ENCODE measurements at places on chromosomes 5 and 9.

- DNase-seq, result no peak
Measured at GRCh38 chr5:173392-174290, 17.7 kb upstream of the LRRC14B start.

DNA sequence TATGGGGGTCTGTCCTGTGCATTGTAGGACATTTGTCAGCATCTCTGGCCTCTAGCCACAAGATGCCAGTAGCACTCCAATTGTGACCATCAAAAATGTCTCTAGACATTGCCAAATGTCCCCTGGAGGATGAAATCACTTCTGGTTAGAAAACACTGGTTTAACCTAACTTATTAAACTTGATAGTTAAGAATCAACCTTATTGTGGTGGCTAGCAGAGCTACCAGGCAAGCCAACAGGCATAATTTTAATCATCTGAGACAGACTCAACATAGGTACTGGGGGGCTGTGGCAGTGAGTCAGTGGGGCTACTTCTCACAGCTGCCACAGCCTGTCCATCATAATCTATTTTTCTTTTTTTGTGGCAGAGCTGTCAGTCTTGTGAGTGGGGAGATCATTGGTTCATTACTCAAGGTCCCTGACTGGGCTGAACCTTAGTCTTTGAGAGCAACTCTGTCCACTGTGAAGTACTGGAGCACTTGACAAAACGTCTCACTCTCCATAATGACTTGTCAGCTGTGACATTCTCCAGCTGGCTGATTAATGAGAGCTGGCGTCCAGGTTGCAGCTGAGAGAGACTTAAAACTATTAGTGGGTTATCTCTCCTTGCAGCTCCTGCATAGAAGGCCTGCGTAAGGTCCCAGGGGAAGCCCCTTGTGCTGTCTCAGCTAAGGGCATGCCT is 107.9 kb downstream of the DCP2 start:
- no peak for DNase-seq

GRCh38 chr5:956941-957747 is 51.5 kb upstream of the NKD2 start:
- no peak for DNase-seq

DNA sequence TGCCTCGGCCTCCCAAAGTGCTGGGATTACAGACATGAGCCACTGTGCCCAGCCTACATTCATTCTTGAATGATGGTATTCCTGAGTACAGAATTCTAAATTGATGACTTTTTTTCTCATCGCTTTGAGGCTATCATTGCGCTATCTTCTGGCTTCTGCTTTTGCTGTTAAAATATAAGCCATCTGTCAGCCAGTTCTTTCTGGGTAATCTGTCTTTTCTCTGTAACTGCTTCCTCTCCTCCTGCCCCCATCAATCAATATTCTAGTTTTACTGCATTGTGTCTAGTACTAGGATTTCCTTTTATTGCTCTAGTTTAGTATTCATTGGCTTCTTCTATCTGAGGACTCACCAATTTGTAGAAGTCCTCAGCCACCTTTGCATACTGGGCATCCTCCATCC is 89.0 kb downstream of the PLPP1 start:
- no peak for DNase-seq

- no peak for DNase-seq
Measured at GRCh38 chr9:4792054-4792571, 631 bp upstream of the RCL1 start.

DNA sequence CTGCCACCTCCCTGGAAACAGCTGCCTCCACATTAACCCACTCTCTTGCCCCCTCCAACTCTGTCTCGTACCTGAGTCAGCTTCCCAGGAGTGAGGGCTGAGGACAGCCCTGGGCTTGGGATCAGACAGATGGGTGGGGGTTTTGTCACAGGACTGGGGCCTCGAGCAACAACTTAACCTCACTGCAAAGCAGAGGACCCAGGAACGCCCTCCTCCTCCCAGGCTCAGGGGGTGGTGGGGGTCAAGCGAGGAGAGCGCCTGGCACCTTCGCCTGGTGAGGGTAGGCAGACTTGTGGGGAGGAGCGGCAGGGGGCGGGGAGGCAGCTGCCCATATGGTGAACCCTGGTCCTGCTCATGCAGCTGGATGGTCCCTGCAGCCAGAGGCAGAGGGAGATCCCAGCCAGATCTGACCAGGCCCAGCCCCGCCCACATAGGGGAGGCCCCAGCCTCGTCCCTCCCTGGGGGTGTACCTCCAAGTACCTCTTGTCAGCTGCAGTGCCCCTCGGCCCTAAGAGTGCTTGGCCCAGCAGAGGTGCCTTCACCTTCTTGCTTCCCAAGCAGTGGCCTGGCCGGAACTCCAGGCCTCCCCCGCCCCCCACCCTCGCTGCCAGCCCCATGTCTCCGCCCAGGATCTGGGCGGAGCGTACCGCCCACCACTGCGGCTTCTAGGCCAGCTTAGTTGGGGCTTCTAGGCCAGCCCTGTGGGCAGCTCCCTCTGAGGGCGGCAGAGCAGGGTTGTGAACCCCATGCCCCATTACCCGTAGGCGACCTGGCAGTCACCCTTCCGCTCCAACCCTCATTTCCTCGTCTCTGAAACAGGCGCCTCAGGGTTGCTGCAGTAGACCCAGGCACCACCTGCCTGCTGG is at the start of gene SARDH:
TSS of gene SARDH (minus strand) at position 579 of the 866 bp plus-strand sequence. CDS start 4,179 bp downstream, outside the sequence.
- DNase-seq, result peak; percentile 19

- no peak for DNase-seq
Measured at GRCh38 chr9:8156346-8156745, 356.8 kb upstream of the DMAC1 start.

- DNase-seq, result no peak
Measured at GRCh38 chr9:136750526-136750925, 2.2 kb upstream of the LCN6 start.

- no peak for DNase-seq
Measured at GRCh38 chr5:126732716-126733115, 44.2 kb upstream of the LMNB1 start.

DNA sequence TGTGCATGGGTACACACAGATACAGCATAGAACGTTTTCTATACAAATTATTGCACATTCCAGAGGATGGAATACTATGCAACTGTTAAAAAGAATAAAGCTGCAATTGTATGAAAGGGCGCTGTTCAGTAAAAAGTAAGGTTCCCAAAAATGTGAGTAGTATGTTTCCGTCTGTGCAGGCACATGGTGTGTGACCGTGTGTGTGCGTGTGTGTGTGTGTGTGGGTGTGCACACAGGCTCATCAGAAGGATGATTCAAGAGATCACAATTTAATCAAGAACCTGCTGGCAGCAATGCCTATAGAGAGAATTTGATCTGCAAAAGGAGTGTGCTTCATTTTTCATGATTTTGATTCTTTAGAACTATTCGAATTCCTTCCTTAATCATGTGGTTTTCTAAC is 76.3 kb downstream of the SEMA4D start:
- no peak for DNase-seq

DNA sequence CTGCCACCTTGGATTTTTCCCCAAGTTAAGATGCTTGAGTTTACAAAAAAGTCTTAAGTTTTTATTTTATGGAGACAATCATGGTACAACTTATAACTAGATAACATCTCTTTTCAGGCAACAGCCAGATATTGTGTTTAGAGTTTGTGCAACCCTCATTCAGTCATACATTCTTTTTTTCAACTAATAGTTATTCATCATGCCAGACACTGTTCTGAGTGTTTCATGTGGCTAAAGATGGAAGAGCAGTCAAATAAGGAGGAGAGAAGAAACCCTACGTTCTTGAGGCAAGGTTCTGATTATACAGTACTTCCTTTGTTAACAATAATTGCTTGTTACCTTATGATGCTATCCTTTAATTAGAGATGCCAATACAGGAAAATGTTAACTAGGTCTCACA is 42.1 kb upstream of the ZNF462 start:
- DNase-seq, result no peak

GRCh38 chr5:135341016-135341666 is 57.9 kb downstream of the MACROH2A1 start:
- no peak for DNase-seq

DNA sequence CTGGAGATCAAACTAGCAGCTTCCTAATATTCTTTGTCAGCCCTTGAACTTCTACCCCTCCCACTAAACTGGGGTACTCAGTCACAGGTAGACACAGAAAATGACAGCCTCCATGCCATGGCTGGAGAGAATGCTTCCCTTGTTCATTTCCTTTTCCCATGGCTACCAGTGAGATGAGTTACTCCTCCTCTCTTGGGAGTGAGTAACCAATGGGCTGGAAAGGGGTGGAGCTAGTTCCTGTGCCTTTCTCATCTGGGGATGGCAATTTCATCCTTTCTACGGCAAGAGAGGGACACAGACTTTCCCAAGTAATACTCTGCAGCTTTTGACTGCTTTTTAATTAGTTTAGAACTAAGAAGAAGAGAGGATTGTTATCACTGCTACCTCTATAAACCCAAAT is 1045.6 kb upstream of the WWC1 start:
- no peak for DNase-seq

DNA sequence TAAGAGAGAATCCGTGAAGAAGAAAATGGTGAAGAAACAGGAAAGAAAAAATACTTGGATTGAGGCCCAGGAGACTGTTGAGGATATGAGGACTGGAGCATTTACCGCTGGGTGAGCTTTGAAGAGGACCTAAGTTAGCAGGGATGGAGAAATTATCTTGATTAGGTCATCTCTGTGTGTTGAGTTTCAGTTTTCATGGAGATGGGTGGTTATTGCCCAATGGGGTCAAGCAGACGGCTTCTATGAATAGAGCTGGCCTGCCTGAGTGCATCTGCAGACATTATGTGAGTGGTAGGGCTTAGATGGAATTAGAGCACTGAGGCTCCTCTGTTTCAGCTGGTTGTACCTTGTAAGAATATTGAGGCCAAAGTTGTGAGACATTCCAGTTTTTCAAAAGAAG is 245.4 kb upstream of the FBXL7 start:
- no peak for DNase-seq

GRCh38 chr5:58746321-58746720 is 163.4 kb downstream of the RAB3C start:
- no peak for DNase-seq

GRCh38 chr5:156329171-156329611 is 2.2 kb downstream of the SGCD start:
- DNase-seq, result no peak

GRCh38 chr5:67173959-67174358 is 22.6 kb downstream of the CD180 start:
- DNase-seq, result no peak

GRCh38 chr9:95556521-95556920 is 39.8 kb upstream of the PTCH1 start:
- no peak for DNase-seq

- DNase-seq, result no peak
Measured at GRCh38 chr9:75775166-75775565, 115.3 kb upstream of the PCSK5 start.
